ENCODE measurements at places on chromosomes 1 and 21.

- no peak for DNase-seq
Observed at GRCh38 chr1:33294071-33295010, 26.6 kb downstream of the A3GALT2 start.

DNA sequence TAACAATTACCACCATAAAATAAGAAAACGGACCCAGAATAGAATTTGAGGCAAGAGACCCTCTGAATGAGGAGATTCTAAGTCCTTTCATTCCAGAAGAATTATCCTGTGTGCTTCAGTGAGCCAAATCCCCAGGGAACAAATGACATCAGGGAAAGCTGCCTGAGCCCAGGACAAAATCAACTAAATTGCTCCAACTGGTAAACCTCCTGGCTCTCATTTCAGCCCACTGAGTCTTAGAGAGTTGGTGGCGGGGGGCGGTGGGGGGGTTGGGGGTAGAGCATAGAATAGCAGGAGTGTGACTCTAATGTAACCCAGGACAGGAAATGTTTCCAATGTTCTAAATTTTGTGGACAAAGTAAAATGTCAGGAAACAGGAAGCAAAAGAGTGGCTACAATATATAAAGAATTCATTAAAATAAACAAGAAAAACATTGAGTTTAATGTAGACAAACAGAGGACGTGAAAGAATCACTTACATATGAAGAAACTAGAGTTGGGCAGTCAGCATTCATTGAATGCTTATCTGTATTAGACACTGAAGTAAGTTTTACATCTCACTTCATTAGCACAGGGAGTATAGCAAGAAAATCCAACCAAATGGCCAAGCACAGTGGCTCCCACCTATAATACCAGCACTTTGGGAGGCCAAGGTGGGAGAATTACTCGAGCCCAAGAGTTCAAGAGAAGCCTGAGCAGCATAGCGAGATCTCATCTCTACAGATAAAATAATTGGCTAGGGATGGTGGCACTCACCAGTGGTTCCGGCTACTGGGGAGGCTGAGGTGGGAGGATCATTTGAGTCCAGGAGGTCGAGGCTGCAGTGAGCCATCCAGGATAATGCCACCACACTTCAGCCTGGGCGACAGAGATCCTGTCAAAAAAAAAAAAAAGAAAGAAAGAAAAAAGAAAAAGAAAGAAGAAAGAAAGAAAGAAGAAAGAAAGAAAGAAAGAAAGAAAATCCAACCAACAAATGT, 75.1 kb downstream of the DHRS3 start:
- no peak for DNase-seq

- DNase-seq, result no peak
Observed at GRCh38 chr1:20821466-20821865, 34.4 kb upstream of the HP1BP3 start.

DNA sequence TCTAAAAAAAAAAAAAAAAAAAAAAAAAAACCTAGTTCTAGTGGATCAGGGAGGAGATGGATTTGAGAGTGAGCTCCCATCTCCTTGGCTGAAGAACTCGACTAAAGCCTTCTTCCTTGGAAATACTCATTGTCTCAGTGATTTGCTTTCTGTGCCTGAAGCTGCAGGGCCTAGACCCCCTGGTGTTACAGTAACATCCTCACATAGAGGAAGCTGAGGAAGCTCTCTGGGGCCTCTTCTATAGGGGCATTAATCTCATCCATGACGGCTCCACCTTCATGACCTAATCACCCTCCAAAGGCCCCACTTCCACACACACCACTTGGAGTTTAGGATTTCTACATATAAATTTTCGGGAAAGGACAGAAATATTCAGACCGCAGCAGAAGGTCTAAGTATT, 95.9 kb upstream of the ETS2 start:
- no peak for DNase-seq

DNA sequence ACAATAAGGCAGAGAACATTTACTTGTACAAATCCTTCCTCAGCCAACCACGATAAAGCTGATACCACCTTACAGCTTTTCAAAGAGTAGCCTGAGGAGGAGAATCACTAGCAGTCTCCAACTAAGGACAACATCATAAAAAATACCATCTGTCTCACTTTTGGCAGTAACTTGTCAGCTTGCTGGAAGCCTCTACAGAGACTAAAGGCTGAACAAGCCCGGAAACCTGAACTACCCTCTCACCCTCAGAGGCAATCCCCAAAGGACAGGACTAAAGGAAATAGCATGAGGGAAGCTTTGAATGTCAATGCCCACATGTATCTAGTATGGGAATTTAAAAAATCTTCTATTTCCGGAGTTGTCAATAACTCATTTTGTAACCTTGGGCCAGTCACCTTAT, 10.6 kb downstream of the SRSF4 start:
- no peak for DNase-seq

DNA sequence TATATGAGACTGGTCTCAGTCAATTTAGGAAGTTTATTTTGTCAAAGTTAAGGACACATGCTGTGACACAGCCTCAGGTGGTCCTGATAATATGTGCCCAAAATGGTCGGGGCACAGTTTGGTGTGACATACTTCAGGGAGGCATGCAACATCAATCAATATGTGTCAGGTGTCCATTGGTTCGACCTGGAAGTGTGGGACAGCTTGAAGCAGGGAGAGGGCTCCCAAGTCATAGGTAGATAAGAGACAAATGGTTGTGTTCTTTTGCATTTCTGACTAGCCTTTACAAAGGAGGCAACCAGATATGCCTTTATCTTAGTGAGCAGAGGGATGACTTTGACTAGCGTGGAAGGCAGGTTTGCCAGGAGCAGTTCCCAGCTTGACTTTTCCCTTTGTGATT, 4.5 kb upstream of the ERVH48-1 start:
- DNase-seq, result no peak

- DNase-seq, result no peak
Observed at GRCh38 chr1:54287801-54288211, 87.8 kb downstream of the MRPL37 start.

- DNase-seq, result no peak
Observed at GRCh38 chr1:167752219-167752985, 30.6 kb downstream of the MPZL1 start.

DNA sequence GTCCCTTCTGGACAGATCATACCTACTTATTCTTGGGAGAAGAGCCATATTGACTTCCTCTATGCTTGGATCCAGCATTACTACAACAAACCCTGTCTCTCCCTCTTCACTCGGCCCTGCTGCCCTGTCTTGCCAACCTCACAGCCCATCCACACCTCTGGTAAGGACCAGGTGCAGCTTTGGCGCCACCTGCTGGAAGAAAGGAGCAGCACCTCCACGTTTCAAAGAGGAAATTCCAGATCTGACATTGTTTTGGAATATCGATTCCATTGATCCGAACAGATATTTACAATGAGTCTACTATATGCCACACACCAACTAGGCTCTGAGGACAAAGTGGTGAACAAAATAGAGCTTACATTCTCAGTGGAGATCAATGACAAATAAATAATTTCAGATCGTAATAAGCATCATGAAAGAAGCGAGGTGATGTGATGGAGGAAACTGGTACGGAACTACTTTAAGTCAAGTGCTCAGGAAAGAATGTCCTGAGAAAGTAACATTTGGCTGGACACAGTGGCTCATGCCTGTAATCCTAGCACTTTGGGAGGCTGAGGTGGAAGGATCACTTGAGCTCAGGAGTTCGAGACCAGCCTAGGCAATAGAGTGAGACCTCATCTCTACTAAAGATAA, 18.7 kb downstream of the MFSD2A start:
- DNase-seq, result peak; percentile 86

- DNase-seq, result no peak
Observed at GRCh38 chr1:233879841-233880240, 24.6 kb upstream of the SLC35F3 start.

DNA sequence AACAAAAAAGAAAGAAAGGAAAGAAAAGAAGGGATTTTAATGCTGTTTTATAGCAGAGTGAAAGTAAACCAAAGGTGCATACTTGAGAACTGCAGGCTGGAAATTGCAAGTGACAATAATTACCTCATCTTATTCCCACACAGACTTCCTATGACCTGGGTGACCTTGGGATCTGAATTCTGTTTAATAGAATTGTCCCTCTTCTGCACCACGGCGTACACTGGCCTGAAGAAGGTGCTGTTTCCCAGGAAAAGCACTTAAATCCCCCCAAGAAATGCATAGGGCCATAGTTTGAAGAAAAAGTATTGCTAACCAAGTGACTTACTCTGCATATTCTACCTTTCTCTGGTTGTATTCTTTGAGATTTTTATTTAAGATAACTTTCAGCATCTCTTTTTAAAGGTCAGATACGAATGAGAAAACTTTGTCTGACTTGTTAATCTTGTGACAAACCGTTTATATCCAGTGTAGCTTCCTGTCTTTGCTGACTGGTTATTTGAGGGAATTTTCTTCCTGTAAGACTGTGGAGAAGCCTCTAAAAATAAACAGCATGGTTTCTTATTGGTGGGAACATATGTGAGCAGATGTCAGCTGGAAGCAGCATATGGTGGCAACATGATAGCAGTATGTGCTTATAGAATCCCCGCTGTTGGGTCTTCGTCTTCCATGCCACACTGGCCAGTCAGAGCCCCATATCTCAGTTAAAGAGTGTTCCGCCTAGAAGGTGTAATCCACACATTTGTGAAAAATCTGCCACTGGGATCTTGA, 16.3 kb downstream of the TGFB2 start:
- DNase-seq, result no peak

- no peak for DNase-seq
Observed at GRCh38 chr1:52558941-52559340, 6.0 kb upstream of the TUT4 start.

- no peak for DNase-seq
Observed at GRCh38 chr1:239997515-239998311, 94.0 kb upstream of the FMN2 start.

GRCh38 chr21:39471598-39471997, 19.8 kb downstream of the SH3BGR start:
- DNase-seq, result no peak

DNA sequence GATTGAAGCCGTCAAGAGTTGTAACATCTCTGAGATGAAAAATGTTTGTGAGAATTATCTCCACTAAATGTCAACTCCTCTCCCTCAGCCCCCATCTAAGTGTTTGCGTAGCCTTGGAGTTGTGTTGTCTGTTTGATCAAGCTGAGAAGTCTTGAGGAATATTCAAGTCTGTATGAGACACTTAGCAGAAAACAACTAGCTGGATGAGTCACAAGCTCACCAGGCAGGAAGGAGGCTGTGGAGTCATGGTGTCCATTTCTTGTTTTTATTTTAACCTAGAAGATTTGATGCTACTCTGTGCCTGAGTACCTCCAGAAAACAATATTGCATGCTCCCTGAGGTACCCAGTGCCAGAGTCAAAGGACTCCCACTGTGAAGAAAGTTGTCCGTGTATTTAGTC, 211.6 kb upstream of the PLXNA2 start:
- DNase-seq, result no peak

DNA sequence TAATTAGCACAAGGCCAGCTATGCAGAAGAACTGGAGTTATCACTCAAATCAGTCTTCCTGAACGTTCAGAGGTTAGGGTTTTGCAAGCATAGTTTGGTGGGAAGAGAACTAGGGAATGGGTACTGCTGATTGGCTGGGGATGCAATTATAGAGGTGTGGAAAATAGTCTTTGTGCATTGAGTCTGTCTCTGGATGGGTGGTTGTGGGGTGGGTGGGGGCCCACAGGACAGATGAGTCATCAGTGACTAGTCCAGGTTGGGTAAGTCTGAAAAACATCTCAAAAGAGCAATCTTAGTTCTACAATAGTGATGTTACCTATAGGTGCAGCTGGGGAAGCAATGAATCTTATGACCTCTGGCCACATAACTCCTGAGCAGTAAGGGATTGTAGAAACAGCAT, 89.7 kb upstream of the HMCN1 start:
- no peak for DNase-seq

DNA sequence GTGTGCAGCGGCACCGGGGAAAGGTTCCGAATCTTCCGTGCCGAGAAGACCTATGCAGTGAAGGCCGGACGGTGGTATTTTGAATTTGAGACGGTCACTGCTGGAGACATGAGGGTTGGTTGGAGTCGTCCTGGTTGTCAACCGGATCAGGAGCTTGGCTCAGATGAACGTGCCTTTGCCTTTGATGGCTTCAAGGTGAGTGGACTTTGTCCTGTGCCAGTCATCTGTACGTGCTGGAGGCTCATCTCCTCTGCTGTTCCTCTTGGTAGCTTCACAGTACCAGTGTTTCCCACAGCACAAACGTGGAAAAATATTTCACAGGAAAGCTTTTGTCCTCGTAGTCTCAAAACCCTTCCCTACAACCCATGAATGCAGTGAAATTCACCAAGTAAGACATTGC, 324.1 kb downstream of the ZP4 start:
- DNase-seq, result no peak

GRCh38 chr1:199490769-199491527, 536.6 kb upstream of the NR5A2 start:
- no peak for DNase-seq

- DNase-seq, result no peak
Observed at GRCh38 chr1:81802457-81802706, 1.6 kb downstream of the ADGRL2 start.

Data from natural killer cell (primary cell).